Mucosa of gallbladder (tissue), 1 donor: ENCODE measurements at places on chromosomes 1 and 21.

- no peak for DNase-seq
These were observed 23.8 kb downstream of the CASQ2 start for GRCh38 chr1:115744646-115745275.

GRCh38 chr1:63717511-63718065 lies 56.2 kb upstream of the ROR1 start:
- DNase-seq, result no peak

- DNase-seq, result peak; percentile 36
These were observed 32.2 kb downstream of the BATF3 start for GRCh38 chr1:212667223-212668139.

DNA sequence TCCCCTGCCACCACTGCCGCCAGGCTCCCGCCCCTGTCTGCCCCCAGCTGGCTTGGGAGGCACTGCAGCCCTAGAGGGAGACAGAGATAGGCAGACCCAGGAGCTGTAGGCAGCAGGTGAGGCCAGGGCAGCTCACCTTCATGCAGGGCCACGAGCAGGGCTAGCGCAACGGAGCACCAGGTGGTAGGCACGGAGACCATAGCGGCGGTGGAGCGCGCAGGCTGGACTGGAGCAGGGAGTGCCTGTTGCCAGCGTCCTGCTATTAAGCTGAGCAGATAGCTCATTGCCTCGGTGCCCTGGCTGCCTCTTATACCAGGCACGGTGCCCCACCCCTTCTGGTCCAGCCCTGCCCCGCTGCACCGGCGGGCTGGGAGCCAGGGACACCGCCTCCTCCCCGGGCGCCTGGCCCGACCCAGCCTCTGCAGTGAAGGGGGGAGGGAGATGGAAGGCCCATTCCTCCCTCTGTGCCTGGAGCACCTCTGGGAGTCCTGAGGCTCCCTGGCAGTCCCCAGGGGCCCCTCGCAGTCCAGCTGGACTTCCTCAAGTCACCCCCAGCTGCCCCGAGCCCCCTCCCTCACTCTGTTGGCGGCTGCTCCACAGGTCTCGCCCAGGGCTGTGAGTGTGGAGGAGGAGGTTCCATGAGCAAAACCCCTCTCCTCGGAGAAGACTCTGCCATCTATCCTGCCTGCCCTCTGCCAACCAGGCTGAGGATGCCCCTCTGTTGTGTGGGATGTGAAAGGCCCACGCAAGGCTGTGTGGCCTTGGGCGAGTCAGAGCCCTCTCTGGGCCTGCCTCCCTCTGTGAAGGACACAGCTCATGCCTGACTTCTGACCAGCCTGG lies at the start of gene EDN2:
EDN2 (minus strand) TSS at position 282 of the 840 bp plus-strand sequence; CDS start at position 200, 82 bp downstream.
- peak; percentile 77 for DNase-seq

GRCh38 chr1:196209265-196209664 lies 399.0 kb downstream of the KCNT2 start:
- no peak for DNase-seq

DNA sequence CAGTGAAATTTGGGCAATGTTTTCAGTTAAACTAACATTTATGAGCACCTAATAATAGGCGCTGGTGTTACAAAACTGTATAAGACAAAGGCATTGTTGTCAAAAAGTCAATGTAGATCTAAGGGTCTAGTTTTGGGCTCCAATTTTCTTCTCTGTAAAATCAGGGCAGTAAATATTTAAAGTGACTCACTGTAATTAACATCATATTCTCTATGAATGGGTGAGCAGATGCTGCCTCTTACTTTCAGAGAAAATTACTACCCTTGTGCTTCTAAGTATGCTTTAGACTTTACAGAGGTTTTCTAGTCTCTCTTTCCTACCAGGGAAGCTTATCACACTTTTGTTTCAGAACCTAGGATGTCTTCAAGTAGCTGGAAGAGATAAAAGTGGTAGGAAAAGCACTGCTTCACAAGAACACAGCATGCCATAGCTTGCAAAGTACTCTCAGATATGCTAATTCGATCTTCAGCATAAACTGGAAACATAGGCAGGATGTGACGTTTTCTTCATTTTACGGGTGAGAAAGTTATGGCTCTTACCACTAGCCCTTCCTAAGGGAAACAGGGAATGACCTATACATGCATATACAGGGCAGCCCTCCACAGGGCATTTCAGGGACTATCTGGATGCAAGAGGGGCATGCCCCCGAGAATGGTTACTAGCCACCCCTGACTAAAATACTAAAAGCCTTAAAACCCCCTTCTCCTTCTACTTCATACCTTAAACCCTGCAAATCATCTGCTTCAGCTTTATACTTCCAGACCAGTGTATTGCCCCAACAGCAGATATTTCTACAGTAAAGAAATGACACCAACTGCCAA lies 2.6 kb downstream of the C1orf116 start:
- DNase-seq, result no peak

GRCh38 chr1:25703671-25704266 lies 87.2 kb downstream of the MAN1C1 start:
- DNase-seq, result no peak

DNA sequence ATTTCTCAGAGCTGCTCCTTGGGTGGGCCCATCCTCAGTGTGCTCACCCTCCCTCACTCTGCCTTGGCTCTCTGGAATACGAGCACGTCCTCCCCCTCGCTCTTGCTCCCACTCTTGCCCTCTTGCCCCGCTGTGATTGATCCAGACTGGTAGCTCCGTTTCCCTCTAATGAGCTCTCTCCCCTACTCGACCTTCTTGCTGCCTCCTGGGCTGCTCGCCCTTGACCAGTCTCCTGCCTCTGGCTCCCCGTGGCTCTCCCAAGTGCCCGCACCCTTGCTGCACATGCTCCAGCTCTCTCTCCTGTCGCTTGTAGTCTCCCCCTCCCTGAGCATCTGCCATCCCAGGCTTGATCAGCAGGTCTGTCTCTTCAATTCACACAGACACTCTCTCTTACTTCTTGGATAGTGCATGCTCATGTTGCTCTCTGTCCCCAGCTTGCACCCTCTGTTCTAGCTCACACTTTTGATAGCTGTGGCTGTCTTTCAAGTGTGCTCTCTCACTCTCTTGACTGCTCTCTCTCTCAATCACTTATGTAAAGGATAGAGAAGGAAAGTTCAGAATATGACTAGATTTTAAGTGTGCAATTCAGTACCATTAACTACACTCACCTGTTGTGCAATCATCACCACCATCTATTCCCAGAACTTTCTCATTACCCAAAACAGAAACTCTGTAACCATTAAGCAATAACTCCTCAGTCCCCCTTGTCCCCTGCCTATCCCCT lies 51.1 kb downstream of the PHC2 start:
- DNase-seq, result no peak
